Upper lobe of left lung (tissue), 6 donors: ENCODE measurements at places on chromosomes 1 and 21.

- no peak for DNase-seq
These were observed 17.6 kb downstream of the PM20D1 start for GRCh38 chr1:205832326-205832751.

DNA sequence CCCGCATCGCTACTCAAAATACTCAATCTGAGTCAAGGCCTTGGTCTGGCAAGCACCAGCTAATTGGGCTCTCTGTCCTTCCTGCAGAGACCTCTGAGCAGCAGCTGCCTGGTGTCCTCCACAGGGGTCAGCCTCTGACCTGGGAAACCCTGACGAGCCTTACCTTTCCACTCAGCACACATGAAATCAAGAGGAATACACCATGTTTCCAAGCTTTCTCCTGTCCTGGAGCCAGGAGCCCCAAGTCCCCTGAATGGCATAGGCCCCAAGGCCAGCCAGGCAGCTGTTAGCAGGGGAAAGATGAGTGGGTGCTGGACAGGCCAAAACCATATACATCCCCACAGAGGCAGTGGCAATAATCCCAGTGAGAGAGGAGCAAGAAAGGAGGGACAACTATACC, 27.2 kb upstream of the TSPEAR start:
- no peak for DNase-seq

- DNase-seq: no peak
These were observed 4.2 kb downstream of the OR6K3 start for GRCh38 chr1:158716335-158716734.

GRCh38 chr1:110336300-110337039, 2.7 kb upstream of the RBM15 start:
- no peak for DNase-seq

DNA sequence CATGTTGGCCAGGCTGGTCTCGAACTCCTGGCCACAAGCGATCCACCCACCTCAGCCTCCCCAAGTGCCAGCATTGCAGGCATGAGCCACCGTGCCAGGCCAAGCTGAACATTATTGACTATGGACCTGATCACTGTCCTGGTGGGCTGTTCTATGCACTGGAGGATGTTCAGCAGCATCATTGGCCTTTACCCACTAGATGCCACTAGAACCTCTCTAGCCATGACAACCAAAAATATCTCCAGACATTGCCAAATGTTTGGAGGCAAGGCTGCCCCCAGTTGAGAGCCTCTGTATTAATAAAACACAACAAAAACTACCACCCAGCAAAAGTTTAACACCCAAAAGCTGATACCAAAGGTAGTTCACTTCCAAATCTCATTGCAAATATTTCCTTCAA, 110.8 kb upstream of the SOD1 start:
- no peak for DNase-seq

DNA sequence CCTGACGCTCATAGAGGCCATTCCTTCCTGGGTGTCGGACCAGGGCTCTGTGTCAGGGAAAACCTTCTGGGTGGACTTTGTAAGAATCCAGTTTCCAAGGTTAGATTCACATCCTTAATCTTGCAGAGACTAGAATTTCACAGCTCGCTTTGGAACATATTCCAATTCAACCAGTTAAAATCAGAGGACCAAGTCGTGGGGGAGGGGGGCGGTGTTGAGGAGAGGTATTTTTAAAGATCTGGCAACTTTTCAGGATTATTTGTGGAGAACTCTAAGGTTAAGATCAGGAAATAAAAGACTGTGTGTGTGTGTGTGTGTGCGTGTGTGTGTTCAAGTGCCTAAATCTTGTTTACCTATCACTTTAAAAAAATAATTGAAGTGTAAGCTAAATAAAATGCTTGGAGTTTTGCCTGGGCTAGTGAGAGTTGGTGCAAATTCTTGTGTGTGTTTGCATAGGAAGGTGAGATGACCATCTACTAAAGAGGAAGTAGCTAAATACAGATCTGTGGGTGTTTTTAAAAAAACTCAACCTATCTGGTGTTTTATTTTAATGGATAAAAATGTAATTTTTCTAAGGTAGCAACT, 21.8 kb downstream of the TENT5C start:
- DNase-seq: no peak

GRCh38 chr1:151956957-151957497, 36.6 kb downstream of the S100A10 start:
- DNase-seq: no peak
